ENCODE measurements at places on chromosomes 7 and 10.

DNA sequence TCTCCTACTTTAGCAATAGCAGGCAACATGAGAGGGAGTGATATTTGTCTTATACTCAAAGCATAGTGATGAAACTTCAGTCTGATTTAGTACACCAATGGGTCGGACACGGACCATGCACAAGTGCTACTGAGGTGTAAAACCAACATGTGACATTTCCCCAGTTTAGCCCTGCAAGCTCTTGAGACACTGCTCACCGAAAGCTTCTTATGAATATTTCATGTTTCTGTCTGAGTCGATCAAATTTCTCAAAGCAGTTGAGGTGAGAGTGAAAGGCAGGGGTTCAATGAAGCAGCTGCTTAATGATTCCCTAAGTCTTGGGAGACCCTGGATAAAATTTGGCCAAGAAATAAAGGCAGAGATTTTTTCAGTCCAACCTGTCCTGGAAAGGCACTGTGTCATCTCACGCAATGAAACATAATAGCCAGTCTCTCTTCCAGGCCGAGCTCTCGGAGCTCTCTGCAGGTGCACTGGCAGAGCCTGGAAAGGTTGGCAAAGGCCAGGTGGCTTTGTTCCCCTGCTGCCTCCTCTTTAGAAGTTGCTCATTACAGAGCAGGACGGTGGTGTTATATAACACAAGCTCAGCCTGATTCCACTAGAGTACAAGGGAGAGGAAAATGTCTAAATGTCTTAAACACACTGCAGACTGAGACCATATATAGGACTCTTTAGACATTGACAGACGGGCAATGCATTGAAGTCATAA lies 33.9 kb upstream of the XPNPEP1 start:
- DNase-seq = no peak

- no peak for DNase-seq
These were observed 650.3 kb downstream of the PHTF2 start for GRCh38 chr7:78448911-78449310.

- no peak for DNase-seq
These were observed 19.3 kb upstream of the PHYH start for GRCh38 chr10:13319166-13319565.

GRCh38 chr10:85673270-85673669 lies 693.3 kb downstream of the GRID1 start:
- no peak for DNase-seq

GRCh38 chr10:112286837-112287818 lies 3.9 kb downstream of the TECTB start:
- no peak for DNase-seq

GRCh38 chr7:85775431-85775830 lies 588.6 kb upstream of the SEMA3D start:
- no peak for DNase-seq

GRCh38 chr10:124217906-124218804 lies 124.8 kb upstream of the CHST15 start:
- DNase-seq = no peak

GRCh38 chr10:74238031-74238431 lies 87.0 kb downstream of the ADK start:
- no peak for DNase-seq

Data from left hindlimb (tissue), 1 donor.